Kidney (tissue), 22 donors: ENCODE measurements at places on chromosomes 7 and 10. TPM values are rescaled to one million over a fixed set of nuclear protein-coding genes. Genes with fewer than 3 reads are reported as not detected.

- DNase-seq = no peak
Observed at GRCh38 chr10:92202536-92202935, 88.3 kb downstream of the CPEB3 start.

DNA sequence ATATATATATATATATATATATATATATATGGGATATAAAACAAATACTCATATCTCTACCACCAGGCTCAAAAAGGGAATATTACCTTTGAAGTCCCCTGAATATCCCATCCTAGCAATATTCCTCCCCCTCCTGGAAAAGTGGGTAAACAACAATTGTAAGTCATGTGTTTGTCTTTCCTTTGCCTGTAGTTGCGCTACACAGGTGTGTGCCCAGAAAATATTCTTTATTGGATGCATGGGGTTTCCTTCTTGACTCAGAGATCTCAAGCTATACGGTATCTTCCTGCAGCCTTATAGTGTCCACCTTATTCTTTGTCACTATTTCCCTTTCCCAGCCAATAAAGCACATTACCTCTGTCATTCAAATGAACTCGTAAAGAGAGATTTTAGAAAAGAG is 54.2 kb downstream of the MET start:
- DNase-seq = no peak

GRCh38 chr10:86547296-86547695 is 25.7 kb upstream of the WAPL start:
- no peak for DNase-seq

- DNase-seq = peak; percentile 76
Observed at GRCh38 chr10:73759512-73760115, 15.4 kb downstream of the SEC24C start.

DNA sequence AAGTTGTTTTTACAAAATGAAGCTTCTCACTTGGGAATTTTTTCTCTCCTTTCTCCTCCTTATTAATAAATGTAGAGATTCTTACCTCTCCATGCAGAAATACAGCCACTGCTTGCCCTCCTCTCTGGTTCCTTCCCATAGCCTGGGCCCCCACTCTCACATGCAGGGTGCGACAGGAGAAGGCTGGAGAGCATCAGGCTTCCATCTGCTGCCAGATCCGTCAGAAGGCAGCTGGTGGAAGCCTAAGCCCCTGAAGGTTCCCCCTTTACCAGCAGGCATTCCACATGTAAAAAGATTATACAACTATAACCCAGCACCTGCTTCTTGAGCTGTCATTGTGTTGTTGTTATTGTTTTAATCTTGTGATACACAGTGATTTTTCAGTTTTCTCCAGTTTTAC is 314.2 kb downstream of the LHFPL3 start:
- DNase-seq = no peak

DNA sequence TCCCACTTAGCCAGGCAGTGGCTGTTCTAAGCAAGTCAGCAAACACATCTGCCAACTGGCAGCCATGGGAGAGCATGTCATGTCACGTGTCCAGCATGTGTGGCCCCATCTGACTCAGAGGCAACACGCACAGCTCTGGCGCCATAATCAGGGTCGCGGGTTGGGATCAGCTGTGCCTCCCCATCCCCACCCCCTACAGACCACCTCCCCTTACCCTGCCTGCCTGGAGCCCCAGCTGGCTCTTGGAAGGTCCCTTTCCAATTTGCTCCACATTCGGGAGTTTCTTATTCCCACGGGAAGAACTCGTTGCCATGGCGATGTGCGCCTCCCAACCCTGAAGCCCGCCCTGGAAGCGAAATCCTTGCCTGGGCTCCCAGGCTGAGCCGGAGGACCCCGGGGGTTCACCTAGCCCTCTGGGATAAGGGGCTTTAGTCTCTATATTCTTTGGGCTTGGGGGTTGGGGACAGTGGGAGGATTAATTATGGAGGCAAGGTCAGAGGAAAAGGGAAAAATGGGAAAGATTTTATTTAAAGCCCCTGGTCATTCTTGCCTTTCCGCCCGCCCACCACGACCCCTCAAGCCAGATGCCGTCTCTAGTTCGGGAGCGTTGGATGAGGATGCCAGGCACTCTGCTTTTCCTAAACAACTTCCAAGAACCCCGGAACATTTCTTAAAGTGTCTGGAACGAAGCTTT is 283.7 kb downstream of the ZEB1 start:
- peak; percentile 92 for DNase-seq

DNA sequence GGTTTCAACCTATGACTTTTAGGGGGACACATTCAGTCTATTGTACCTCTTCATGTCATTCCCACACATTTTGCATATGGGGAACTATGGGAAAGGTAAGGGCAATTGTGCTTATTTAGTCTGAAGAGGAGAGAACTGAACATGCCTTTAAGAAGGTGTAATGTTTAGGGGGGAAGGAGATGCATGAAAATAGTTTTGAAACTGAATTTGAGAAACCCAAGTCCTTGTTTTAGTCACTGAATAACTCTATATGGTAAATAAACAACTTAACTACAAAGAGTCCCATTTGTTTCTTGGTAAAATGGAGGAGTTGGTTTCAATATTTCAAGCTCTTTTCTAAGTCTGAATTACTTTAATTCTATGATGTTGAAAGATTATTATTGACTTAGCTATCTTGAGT is 166.1 kb downstream of the DNAJB9 start:
- DNase-seq = no peak

GRCh38 chr7:103773726-103774125 is 215.7 kb downstream of the RELN start:
- DNase-seq = no peak

NPSR1 gene
- not detected for total RNA-seq

MSMB gene
- not detected for total RNA-seq

CTNNA3 gene
- 0.72 TPM for total RNA-seq

INSYN2A gene
- 0.28 TPM for total RNA-seq

LIPF gene
- total RNA-seq = not detected
